Keratinocyte (primary cell): ENCODE measurements at places on chromosomes 11 and 22. TPM values are rescaled to one million over a fixed set of nuclear protein-coding genes. Genes with fewer than 3 reads are reported as not detected.

CATSPERZ gene
- 0.17 to 0.29 TPM (median 0.19 TPM) in 3 replicates for polyA plus RNA-seq

DNA sequence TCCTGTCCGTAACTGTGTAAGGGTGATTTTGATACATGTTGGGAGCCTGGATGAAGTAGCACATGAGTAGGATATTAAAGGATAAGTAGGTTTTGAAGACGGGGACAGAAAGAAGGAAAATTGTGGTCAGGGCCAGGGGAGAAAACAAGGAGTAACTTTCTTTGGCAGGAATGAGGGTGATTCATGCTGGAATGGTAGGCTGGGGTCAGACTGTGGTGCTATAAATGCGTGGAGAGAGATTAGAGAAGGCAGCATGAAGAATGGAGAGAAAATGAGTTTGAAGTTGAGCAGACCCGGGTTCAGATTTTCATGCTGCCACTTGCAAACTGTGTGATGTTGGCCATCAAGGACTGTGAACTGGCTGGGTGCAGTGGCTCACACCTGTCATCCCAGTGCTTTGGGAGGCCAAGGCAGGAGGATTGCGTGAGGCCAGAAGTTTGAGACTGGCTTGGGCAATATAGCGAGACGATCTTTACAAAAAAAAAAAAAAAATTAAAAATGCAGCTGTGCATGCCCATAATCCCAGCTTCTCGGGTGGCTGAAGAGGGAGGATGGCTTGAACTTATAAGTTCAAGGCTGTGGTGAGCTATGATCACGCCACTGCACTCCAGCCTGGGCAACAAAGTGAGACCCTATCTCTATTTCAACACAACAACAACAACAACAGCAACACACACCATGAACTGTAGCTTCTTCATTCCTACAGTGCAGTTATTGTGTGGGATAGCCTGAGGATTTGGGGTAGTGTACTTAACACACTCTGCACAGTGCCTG lies 22.3 kb downstream of the ZBTB16 start:
- peaks cover 17% of the 10 kb centered on the region for H3K27me3 ChIP-seq
- H3K36me3 ChIP-seq = no peaks in the 10 kb centered on the region
- no peak overlapping the region for H3K4me3 ChIP-seq
- no peaks in the 10 kb centered on the region for H3K4me1 ChIP-seq

RGL4 gene
- polyA plus RNA-seq = not detected in 3 replicates

ISX gene
- not detected in 3 replicates for polyA plus RNA-seq

GRCh38 chr22:19758896-19759426 lies 1.6 kb upstream of the TBX1 start:
- no peaks in the 10 kb centered on the region for H3K36me3 ChIP-seq
- no peak for DNase-seq
- no peak overlapping the region for H3K27ac ChIP-seq
- no peak overlapping the region for H3K4me3 ChIP-seq
- peaks cover 6% of the 10 kb centered on the region for H3K4me1 ChIP-seq

- no peaks in the 10 kb centered on the region for H3K27me3 ChIP-seq
- no peak overlapping the region for H3K27ac ChIP-seq
- no peaks in the 10 kb centered on the region for H3K4me1 ChIP-seq
- peaks cover 5% of the 10 kb centered on the region for H3K36me3 ChIP-seq
- no peak for DNase-seq
These were observed 81.0 kb downstream of the TRMU start for GRCh38 chr22:46416520-46416871.

DNA sequence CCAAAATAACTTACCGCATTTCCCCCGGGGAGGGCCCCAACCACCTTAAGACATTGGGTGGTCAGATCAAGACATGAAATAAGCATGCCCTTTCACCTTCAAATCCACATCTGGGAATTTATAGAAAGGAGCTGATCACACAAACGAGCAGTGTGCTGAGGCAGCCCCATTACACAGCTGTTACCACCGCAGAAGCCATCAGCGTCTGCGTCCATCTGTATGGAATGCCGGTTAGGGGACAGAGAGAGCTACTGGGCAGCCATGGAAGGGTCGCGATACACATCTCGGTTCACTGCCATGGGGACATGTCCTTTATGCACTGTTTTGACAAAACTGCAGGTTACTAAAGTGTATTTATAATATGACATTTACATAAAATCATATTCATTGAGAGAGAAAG lies 105.1 kb upstream of the LMO1 start:
- H3K27me3 ChIP-seq = peaks cover 12% of the 10 kb centered on the region
- no peaks in the 10 kb centered on the region for H3K4me1 ChIP-seq
- no peak for DNase-seq
- no peak overlapping the region for H3K27ac ChIP-seq
- H3K4me3 ChIP-seq = no peak overlapping the region

GRCh38 chr11:22194306-22194705 lies 1.4 kb downstream of the ANO5 start:
- no peaks in the 10 kb centered on the region for H3K4me1 ChIP-seq
- H3K27me3 ChIP-seq = peaks cover 19% of the 10 kb centered on the region
- DNase-seq = no peak
- no peak overlapping the region for H3K27ac ChIP-seq
- H3K36me3 ChIP-seq = no peaks in the 10 kb centered on the region
- no peak overlapping the region for H3K4me3 ChIP-seq

OOSP2 gene
- not detected in 3 replicates for polyA plus RNA-seq

HBG1 gene
- polyA plus RNA-seq = 0.30 to 0.31 TPM in 2 of 3 replicates, not detected in the other
